ENCODE measurements at places on chromosomes 7 and 10.

GRCh38 chr10:101807158-101807557 is 11.1 kb downstream of the OGA start:
- DNase-seq: no peak

- no peak for DNase-seq
These were observed 39.2 kb upstream of the DNAJC1 start for GRCh38 chr10:22042557-22043326.

DNA sequence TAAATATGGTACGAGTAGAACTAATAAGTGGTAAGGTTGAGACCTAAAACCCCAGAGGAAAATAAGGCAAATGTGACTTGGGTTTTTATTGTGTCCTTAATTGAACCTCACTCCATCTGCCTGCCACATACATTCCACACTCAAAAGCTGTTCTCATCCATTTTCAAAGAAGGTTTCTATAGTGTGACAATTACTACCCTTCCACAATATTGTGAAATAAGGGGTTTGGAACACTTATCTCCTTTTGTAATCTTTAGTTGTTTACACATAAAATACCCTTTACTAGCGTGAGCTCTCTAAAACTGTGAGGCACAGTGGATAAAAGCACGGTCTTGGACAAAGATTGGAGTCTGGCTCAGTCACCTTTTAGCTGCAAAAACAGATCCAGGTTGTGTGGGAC is 166.6 kb downstream of the THSD7A start:
- no peak for DNase-seq

GRCh38 chr7:149093228-149093627 is 2.7 kb upstream of the ZNF786 start:
- no peak for DNase-seq

GRCh38 chr10:90227217-90227656 is 525.8 kb downstream of the KIF20B start:
- DNase-seq: no peak
